Fibroblast of skin of right quadriceps (primary cell): ENCODE measurements at places on chromosomes 13 and 19.

- no peak for DNase-seq
Measured at GRCh38 chr13:21800837-21801616, 130.2 kb downstream of the FGF9 start.

DNA sequence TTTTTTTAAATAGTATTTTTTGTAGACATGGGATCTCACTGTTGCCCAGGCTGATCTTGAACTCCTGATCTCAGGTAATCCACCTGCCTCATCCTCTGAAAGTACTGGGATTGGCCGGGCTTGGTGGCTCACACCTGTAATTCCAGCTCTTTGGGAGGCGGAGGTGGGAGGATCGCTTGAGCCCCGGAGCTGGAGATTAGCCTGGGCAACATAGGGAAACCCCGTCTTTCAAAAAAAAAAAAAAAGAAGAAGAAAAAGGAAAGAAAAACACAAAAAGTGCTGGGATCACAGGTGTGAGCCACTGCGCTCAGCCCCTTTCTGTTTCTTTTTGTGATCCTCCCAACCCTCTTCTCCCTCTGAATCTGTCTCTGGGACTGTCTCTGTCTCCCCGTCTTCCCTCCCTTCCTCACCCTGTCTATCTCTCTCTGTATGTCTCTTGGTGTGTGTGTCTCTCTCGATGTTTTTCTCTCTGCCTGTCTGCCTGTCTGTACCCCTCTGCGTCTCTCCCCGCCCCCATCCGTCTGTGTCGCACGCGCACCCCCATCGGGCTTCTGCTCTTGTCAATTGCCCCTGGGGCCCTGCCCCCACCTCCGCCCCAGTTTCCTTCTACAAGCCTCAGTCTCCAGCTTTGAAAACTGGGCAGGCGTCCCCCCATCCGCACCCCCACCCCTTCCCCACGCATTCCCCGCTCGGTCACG lies 540 bp upstream of the ZFP36 start:
- DNase-seq: no peak

GRCh38 chr19:33224694-33225457 lies 774 bp downstream of the SLC7A10 start:
- no peak for DNase-seq

DNA sequence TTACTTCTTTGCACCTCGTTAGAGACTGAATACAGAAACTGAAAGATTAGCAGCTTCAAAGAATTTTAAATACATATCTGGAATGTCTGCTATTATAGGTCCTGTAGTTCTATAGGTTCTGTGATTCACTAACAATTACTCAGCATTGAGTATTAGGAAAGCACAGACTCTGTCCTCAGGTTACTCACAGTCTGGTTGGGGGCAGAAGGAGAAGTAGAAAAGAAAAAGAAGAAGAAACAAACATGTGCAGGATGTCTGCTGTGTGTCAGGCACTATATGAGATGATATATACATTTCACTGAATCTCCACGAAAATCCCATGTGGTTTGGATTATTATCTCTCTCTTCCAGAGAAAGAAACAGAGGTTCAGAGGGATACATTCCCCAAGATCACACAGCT lies 40.1 kb downstream of the SERTM1 start:
- DNase-seq: peak; percentile 55

DNA sequence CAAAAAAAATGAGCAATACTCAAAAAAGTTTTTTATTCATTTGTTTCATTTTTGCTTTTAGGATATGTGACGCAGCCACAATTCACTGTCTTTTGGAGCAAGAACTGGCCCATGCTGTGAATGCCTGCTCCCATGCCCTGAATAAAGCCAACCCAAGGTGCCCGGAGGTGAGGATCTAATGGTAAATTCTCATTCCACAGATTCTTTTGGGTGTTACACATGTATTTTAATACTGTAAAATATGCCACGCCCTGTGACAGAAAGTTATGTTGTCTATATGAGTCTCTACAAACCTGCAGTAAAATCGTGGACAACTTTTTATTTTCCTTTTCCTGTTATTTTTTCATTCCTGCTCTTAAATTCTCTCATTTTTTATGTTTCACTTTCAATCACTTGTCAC lies 57.5 kb upstream of the AKAP11 start:
- no peak for DNase-seq

- no peak for DNase-seq
Measured at GRCh38 chr19:7337380-7338194, 11.2 kb upstream of the ARHGEF18 start.

GRCh38 chr13:91747186-91747585 lies 348.8 kb downstream of the GPC5 start:
- no peak for DNase-seq

GRCh38 chr19:49470615-49470978 lies 3.4 kb upstream of the FLT3LG start:
- no peak for DNase-seq

GRCh38 chr19:46678110-46678732 lies 17.2 kb upstream of the DACT3 start:
- DNase-seq: no peak

DNA sequence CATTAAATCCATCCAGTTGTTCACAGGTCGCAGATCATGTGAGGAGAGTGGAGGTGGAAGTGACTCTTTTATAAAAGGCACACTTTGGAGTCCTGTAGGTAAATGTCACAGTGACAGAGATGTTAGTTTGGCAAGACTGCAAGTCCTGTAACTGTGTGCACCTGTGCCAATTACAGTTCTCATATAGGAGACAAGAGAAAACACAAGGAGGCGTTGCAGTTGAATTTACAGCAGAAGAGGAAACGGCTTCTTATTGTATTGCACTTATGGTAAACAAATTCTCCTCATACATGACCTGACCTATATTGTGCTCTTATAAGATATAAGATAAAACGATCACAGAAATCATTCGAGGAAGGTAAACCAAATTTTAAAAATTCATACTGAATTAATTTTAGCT lies 732.8 kb upstream of the SLC10A2 start:
- no peak for DNase-seq

DNA sequence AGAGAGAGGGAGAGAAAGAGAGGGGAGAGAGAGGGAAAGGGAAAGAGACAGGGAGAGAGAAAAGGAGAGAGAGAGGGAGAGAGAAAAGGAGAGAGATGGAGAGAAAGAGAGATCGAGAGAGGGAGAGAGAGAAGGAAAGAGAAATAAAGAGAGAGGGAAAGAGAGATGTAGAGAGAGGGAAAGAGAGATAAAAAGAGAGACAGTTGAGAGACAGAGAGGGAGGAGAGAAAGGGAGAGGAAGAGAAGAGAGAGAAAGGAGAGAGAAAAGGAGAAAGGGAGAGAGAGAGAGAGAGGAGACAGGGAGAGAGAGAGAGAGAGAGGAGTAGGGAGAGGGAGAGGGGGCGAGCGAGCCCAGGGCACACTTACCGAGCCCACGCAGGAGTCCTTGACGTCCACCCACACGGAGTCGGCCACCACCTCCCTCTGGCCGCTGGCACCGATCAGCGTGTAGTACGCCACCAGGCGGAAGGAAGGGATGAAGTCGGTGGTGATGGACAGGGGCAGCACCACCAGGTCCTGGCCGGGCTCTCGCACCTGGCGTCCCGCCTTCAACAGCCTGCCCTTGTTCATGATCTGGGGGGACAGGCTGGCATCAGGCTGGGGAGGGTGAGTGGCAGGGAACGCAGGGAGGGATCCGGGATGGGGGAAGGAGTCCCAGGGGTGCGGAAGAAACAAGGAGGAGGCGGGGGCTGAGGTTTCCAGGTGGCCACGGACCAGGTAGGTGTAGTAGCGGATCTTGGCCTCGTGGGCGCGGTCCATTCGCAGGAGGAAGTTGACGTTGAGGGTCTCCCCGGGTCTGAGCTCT lies 10.0 kb downstream of the C3 start:
- DNase-seq: no peak

- no peak for DNase-seq
Measured at GRCh38 chr13:20264271-20265018, 32.3 kb upstream of the GJB6 start.

- DNase-seq: no peak
Measured at GRCh38 chr13:31951215-31951678, 80.3 kb upstream of the FRY start.

DNA sequence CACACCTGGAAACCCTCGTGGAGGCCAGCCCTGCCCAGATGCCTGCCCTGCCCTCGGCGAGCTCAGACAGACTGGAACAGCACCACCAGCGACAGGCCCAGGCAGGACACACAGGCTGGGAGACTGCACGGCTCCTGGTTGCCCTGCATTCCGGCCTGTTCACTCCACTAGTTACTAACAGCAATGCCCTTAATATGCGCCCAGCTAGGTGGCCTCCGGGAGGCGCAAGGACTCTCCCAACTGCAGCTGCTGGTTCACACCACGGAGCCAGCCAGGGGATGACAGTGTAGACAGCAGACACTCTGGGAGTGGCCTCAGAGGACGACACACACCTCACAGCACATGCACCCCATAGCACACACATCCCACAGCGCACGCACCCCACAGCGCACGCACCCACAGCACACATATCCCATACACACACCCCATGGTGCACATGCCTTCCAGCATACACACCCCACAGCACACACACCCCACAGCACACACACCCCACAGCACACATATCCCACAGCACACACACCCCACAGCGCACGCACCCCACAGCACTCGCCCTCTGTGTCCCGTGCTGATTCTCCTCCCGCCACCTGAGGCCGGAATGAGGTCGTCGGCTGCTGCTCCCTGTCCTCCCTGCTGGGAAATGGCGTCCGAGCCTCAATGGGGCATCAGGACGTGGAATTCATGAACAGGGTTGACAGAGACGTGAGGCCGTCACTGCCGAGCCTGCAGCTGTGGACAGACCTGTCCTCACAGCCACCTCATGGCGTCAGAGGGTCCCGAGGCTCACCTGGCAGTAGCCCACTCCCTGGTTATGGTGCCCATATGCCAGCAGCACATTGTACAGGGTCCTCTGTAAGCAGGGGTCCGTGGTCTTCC lies 13.6 kb downstream of the GRTP1 start:
- no peak for DNase-seq

DNA sequence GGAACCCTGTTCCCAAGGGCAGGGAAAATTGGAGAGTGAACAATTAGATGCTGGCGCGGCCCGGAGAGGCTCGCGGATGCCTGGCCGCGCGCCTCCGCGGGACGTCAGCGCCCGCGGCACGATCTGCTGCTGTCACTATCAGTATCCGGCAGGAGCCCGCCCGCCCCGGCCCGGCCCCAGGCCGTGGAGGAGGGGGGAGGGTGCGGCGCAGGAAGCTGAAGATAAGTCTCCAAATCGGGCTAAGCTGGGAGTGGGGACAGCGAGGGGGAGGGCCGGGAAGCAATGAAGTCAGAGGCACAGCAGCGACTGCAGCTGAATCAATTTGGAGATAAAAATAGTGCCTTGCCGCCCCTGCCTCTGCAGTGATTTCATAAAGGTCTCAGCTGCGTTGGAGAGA lies 441.5 kb upstream of the KLF12 start:
- DNase-seq: peak; percentile 78

- DNase-seq: no peak
Measured at GRCh38 chr19:7478843-7479227, 10.0 kb downstream of the PEX11G start.

DNA sequence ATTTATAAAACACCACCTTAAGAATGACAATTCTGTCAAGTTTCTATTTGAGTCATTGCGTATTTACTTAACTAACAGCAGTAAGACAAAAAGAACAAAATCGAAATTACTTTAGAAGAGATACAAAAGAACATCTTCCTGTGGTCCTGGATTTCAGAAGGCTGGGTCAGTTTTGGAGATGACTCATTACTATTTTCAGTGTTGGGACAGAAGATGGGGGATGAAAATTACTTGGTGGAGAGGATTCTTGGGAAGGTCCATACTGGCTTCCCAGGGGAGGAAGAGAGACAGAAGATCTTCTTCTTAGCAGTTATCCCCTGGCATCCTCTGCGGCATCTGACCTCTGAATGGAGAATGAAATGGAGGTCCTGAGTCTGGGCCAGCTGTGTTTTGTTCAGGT lies 33.5 kb upstream of the CSNK1A1L start:
- DNase-seq: peak; percentile 23

DNA sequence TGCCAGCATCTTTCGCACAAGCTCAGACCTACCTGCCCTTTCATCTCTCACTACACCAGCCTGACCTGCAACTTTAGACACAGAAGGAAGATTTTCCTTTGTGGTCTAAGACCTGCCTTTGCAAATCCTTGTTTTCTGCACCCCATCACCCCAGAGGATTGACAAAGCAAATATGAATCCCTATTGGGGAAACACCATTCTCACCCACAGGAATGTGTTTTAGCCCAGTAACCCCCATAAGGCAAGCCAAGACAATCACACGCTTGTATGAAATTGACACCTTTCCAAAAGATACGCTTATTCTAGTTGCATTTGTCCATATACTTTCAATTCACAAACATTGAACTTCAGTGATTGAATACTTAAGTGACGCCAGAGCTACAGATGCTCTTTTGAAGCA lies 55.7 kb downstream of the SPATA13 start:
- DNase-seq: no peak

- DNase-seq: peak; percentile 17
Measured at GRCh38 chr13:70960841-70961443, 852.7 kb upstream of the KLHL1 start.

DNA sequence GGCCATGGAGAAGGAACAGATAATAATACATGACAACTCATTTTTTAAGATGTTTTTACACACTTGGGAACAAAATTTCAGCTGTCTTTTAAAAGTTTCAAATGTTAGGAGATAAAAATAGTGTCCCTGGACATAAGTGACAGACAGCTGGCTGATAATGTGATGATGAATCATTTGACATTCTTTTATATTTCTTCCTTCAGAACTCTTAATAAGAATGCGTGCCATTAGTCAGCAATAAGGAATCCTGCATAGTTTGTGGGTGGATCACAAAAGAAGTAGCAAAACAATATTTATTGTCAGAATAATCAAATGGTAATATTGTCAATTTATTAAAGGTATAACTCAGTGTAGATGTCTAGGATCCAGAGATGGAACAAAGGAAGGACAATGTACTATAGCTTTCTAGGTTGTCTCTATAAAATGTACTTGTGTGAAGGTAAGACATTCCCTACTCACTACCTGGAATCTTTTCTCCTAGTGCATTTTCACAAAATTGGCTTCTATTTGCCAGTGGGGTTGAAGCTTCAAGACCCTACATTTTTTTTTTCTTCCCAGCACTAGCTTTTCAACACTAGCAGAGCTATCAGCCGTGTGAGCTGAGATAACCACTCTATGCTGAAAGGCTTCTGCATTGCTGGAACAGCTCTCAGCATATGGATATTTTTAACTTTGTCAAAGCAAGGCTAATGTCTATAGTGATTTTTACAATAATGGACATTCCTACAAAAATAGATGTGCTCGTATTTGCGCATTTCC lies 175.6 kb upstream of the SLITRK6 start:
- peak; percentile 3 for DNase-seq

DNA sequence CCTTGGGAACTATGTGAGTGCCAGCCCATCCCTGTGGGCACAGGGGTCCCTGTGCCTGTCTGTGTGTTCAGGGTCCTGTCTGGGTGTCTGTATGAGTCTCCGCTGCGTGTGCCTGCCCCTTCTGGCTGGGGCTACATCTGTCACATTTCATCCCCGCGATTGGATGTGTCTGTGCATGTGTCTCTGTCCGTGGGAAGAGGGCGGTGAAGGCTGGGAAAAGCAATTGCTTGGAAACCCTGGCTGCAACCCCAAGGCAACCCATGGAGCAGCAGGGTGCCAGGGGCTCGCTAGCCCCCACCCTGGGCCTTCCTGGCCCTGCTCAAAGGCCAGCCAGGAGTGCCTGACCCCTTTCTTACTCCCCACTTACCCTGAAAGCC lies 1.4 kb downstream of the MAG start:
- no peak for DNase-seq
